ENCODE measurements at places on chromosomes 7 and 10.

- DNase-seq: no peak
Observed at GRCh38 chr7:25886387-25887240, 265.4 kb upstream of the NFE2L3 start.

GRCh38 chr7:11212080-11212711, 238.5 kb downstream of the PHF14 start:
- peak; percentile 8 for DNase-seq

DNA sequence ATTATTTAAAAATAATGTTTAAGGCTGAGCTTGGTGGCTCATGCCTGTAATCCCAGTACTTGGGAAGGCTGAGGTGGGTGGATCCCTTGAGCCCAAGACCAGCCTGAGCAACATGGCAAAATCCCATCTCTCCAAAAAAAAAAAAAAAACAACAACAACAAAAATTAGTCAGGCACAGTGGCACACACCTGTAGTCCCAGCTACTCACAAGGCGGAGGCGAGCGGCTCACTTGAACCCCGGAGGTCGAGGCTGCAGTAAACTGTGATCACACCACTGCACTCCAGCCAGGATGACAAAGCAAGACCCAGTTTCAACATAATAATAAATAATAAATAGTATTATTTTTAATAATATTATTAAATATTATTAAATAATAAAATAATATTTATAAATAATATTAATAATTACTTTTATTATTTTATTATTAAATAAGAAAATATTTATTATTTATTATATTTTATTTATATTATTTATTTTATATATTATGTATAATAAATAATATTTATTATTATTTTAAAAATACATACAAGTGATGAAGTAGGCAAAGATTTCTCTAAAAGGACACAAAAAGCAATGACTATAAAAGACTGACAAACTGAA, 8.4 kb upstream of the LRRC61 start:
- no peak for DNase-seq

- no peak for DNase-seq
Observed at GRCh38 chr10:119398996-119399395, 143.5 kb downstream of the RGS10 start.

DNA sequence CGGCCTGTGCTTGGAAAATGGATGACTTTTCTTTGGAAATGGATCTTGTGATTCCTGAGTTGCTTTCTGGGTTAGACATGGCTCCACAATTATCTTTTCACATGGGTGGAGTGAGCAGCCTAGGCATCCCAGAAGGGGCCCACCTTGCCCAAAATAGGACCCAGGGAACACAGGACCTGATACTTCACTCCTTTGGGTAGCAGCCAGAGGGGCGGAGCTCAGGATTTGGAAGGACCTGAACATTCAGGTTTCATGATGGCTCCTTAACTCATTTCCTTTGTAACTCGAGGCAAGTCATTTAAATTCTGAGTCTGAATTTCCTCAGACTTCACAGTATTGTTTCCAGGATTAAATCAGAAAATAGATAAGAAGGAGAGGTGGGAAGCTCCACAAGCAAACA, 178.3 kb upstream of the ZMIZ1 start:
- no peak for DNase-seq

All from activated CD4-positive, alpha-beta T cell treated with anti-CD3 and anti-CD28 coated beads, Interleukin-2, amount 50 U/mL, for 4 hours (primary cell).